OCI-LY7 (cell line): ENCODE measurements at places on chromosomes 4 and X. TPM values are rescaled to one million over a fixed set of nuclear protein-coding genes. Genes with fewer than 3 reads are reported as not detected.

GRCh38 chrX:1529328-1529727 lies 7.7 kb downstream of the P2RY8 start:
- DNase-seq, result no peak

The UBQLN2 gene
- total RNA-seq, result 23.0 and 23.7 TPM in 2 replicates

DNA sequence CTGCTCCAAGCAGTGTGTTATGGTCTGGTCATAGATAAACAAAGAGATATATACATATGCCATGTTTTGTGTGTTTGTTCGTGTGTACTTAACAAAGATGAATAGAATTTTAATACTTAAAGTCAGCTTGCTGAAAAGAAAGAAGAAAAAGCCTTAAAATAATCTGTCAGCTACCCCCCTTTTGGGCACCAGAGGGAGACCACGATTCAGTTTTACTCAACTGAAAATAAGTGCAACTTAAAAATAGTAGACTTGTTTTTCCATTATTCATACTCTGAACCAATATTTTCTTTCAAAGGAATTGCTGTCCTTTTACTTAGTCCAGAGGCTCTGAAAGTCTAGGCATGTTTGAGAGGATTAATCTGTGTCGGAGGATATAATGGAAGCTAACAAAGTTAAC lies 181.7 kb upstream of the AGTR2 start:
- DNase-seq, result no peak

DNA sequence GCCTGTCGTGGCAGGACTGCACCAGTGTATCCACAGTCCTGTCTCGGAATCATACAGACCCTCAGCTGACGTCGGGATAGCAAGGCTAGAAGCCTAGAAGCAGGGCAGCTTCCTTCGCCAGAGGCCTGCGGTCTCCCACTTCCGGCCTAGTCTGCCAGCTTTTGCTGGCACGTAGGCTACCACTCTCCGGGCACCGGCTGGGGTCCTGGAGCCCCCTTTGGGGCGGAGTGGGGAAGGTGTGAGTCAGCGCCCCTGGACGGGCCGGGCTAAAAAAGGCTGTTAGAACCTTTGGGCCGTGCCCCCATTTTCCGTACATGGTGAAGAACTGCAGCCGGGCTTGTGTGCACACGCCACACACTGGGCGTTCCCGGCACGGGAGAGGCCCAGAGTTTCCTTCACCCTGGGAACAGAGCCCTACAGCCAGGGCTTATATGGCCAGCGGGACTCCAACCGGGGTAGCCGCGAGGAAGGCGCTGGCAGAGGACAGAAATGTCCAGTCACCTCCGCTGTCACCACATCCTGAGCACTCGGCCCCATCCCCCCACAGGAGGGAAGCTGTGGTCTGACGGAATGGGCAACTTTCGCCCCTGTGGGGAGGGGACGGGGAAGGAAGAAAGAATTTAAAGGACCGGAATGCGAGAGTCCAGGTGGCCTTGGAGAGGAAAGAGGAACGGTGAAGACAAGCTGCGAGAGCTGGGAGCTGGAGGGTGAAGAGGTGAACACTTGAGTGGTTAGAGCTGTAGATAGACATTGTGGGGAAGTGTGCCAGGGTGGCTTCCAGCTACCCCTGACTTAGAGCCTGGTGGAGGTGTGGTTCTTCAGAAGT lies 4.6 kb downstream of the MAGIX start:
- DNase-seq, result peak; percentile 69

DNA sequence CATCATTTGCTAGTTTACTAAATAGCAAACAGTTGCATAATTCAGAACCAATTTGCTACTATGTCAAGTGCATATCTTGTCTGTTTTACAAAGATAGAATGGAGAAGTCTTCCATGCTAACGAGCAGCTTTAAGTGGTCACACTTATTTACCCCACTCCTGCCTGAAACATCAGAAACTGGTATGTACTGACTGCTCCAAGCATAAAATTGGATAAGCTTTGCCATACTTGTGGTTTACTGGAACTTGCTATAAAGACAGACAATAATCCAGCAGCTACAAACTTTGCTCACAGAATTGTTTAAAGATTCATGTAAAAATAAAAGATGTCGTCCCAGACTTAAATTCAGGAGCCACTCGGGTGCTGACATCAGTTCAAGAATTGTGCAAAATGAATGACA lies 13.3 kb upstream of the CDKL2 start:
- no peak for DNase-seq

- no peak for DNase-seq
These were observed 42.1 kb upstream of the PDGFC start for GRCh38 chr4:157013656-157014055.

The SSX2B gene
- total RNA-seq, result not detected in 2 replicates

- DNase-seq, result no peak
These were observed 72.6 kb downstream of the CHIC2 start for GRCh38 chr4:53991821-53992220.

- no peak for DNase-seq
These were observed 81.1 kb downstream of the FAM47B start for GRCh38 chrX:35023683-35024082.

DNA sequence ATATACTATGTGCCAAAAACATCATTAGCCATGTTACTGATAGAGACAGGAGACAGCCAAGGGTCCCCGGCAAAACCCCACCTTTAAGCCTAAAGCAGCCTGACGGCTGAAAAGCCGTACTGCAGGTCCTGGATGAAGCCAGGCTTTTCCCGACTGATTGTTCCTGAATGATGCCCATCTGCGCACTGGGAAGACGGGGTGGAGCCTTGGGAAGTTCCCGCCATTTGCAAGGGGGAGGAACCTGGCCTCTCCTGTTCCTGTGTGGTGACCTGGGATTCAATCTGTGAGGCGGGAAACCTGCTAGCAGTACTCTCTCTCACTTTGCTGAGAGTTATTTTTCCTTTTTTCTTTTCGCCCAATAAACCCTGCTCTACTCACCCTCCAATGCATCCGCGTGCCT lies 15.1 kb upstream of the CAMK2D start:
- DNase-seq, result no peak

DNA sequence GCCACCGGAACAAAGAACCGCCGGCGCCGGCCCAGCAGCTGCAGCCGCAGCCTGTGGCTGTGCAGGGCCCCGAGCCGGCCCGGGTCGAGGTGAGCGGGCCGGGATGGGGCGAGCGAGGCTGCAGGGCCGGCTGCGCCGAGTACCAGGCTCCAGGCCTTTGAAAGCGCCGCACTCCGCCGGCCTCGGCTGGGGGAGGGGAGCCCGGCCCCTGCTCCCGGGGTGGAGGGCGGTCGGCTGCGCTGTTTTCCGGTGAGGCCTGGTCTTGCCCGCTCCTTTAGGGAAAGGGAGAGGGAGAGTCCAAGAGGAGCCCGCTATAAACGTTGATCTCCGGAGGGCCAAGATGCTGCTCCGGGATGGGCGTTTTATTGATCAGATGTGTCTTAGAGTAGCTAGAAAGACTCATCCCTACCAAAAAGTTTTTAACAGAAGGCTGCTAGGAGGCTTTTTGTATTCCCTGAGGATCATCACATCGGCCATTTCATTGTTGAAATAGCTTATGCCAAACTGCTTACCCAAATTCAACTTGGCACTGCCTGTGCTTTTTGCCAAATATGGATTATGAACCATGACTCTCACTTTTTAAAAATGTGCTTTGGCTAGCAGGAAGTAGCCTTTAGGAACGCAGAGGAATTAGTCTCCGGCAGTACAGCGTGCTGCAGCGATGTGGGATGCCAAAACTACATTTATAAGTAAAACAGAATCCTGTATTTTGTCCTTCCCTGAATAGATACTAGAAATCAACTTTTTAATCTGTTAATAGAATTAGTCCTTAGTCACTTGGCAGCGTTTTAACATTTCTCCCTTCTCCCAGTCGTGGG lies 760 bp downstream of the TMEM165 start:
- peak; percentile 70 for DNase-seq
